Activated T-cell treated with anti-CD3 and anti-CD28 coated beads for 1 hour (primary cell): ENCODE measurements at places on chromosomes 5 and 9.

GRCh38 chr9:135273008-135273407 lies 185.5 kb downstream of the OLFM1 start:
- no peak for DNase-seq

- DNase-seq, result no peak
These were observed 1.6 kb upstream of the CD72 start for GRCh38 chr9:35619800-35620158.

- DNase-seq, result no peak
These were observed 92.1 kb downstream of the PIP5K1B start for GRCh38 chr9:68797116-68797515.

- no peak for DNase-seq
These were observed 62.7 kb downstream of the PCSK5 start for GRCh38 chr9:75953218-75953617.

DNA sequence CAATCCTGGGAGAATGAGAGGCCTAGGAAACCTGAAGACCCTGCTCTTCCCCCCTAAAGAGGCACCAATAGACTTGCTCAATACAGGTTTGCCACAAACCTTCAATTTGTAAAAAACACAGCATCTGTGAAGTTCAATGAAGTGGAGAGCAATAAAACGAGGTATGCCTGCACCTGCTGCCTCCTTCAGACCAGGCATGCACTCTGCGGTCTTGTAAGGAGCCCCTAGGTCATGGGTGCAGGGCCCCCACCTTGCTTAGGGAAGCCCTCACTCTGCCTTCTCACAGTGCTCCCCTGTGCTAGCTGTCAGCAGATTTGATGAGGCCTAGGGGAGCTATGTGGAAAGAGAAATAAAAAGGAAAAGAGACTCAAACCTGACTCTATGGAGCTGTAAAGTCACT lies 72.1 kb upstream of the GALNT10 start:
- DNase-seq, result no peak

- no peak for DNase-seq
These were observed 75.7 kb downstream of the WNK2 start for GRCh38 chr9:93259490-93260262.

DNA sequence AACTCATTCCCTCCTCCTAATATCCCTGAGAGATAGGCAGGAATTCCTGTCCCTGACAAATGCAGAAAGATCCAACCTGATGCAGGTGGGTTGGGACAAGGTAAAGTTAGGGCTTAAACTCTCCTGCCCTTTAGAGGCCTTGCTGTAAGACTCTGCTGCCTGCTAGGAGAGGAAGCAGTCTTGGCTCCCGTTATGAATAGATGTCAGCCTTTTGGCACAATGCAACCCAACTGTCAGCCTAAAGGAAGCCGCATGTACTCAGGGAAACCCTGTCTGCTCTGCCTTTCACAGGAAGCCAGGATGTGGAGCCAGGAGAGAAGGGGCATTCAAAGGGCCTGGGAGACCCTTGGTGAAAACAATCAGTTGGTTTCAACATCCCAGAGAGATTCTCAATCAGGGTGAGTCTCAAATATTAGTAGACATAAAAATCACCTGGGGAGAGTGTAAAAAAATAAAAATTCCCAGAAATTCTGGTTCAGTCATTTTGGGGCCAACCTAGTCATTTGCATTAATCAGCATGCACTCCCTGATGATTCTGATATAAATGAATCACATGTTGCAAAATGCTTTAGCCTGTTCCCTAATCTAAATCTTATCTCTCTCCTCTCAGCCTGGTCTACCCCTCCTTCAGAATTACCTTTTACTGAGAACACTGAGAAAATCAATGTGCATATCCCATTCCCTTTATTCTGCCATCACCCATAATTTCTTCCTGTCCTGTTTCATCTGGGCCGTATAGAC lies 136.2 kb upstream of the TRIM32 start:
- DNase-seq, result no peak

DNA sequence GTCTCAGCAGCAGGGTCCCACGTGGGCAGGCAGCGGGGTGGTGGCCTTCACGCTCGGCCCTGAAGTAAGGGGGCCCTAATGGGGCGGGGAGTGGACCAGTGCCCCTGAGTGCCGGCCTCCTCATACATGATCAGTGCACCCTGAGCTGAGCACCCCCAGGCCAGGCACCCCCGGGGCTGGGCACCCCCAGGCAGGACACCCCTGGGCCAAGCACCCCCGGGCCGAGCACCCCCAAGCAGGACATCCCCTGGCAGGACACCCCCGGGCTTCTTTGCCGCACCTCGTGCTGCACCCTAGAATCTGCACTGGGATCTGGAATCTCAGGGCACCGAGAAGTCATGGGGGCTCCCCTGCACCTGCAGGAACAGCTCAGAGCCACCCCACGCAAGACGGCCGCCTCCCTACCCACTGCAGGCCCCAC lies 51.4 kb downstream of the EXD3 start:
- DNase-seq, result no peak

DNA sequence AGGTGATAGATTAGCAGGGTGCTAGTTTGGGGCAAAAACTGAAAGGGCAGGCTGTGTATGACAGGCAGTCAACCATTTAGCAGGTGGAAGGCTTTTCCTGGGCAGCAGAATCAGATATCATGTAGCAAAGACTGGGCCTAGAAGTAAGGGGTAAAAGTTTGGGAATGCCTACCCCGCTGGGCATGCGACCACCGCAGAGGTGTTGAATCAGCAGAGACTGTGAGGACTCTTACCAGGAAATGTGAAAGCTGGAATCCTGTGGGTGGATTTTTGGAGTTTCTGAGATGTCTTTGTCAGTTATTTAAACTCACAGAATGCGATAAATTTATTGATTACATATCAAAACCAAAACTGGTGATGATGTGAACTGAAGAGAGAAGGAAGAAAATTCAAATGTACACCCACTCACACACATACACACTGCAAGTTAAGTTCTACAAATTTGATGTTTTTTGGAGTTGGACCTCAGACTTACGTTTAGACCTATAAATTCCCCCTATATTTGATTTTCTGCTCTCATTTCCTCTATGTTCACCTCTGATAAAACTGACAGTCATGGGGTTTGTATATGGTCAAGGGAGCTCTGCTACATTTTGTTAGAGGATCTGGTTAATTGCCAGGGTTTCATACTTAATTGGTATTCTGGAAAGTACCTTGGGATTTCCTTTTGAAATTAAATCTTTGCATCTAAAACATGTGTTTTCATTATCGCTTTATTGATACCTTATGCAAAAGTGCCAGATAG lies 333.6 kb downstream of the CSNK1G3 start:
- no peak for DNase-seq

DNA sequence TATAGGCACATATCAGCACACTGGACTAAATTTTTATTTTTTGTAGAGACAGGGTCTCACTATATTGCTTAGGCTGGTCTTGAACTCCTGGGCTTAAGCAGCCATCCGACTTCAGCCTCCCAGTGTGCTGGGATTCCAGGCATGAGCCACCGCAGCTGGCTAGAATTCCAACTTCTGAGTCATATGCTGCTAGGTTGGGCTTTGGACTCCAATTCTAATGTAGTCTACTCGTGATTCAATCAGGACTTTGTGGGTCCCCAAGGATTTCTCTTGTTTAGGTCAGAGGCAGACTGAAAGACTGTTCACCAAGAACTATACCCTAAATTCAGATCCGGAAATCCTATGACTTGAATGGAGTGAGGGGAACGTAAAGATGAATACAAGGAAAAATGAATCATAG lies 68.2 kb upstream of the CHD1 start:
- no peak for DNase-seq

- no peak for DNase-seq
These were observed 10.8 kb upstream of the CCDC152 start for GRCh38 chr5:42745856-42746255.

DNA sequence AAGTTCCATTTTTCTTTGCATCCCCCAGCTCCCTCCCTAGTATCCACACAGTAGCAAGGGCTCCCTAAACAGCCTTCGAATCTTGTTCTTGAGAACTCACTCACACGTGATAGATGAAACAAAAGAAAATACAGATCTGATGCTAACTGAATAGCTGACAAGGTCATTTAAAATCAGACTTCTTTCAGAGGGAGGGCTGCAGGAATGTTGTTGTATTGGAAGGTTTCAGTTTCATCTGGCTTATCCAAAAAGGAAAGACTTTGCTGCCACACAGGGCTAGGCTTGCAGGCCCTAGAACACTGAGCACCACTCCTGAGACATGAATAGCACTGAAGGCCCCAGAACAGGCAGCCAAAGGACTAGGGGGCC lies 3.2 kb downstream of the CD180 start:
- no peak for DNase-seq

DNA sequence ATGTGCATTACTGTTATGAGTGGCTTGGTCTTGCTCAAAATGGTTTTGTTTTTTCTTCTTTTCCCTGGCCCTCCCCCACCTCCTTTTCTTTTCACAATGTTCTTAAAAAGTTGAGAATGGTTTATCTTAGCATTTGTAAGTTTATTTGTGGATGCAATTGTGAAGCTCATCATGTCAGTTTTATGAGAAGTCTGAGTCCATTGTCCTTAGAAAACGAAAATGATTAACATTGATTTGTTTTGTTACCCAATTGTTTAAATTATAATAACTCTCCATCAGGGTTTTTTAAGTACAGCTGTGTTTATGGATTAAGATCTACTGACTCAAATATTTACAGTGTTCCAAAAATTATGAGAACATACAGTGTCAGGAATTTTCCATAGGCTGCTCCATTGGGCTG lies 511.3 kb upstream of the PAPPA start:
- no peak for DNase-seq

GRCh38 chr5:50800410-50800809 lies 134.0 kb downstream of the PARP8 start:
- DNase-seq, result no peak

- DNase-seq, result no peak
These were observed 6.5 kb downstream of the ARL14EPL start for GRCh38 chr5:116038817-116039216.
